ENCODE measurements at places on chromosomes 1 and 21.

DNA sequence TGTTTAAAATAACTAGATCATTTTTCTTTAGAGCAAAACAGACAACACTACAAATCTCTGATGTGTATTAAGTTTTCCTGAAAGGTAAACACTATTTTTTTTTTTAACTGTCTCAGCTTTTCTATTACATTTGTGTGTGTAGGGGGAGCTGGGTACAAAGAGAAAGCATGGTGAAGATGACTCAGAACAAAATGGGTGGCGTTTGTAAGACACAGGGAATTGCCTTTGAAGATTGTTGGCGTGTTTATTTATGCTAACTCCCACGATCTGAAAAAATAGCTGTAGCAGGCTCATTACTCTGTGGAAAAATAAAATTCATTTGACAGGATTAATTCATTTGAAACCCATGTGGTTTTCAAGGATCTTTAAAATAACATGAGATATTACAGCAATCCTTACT lies 285.1 kb downstream of the RYR2 start:
- no peak for DNase-seq

DNA sequence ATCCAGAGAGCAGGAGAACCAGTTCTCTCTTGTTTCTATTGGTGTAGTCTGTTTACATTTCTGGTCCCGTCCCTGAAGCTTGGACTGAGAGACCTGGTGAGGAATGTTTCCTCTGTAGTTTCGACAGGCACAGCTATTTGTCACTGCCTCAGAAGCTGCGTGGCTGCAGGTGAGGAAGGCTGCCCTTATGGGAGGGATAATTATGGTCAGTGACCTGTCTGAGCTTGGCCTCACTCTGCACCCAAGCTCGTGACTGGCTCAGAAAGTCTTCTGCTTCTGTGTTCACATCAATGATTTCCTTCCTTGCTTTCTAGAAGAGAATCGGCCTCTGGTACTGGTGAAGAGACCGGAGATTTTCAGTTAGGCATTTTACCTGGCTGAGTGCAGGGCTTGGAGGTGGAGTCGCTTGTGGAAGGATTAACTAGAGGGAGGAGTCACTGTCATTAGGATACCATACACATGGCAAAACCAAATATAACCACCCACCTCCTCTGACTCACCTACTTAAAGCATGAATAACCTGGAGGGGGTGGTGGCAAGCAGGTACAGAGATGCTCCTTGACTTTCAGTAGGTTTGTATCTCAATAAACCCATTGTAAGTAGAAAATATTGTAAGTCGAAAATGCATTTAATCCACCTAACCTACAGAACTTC lies 19.9 kb upstream of the WDR26 start:
- DNase-seq = no peak

GRCh38 chr1:58823481-58824010 lies 39.7 kb upstream of the JUN start:
- no peak for DNase-seq

DNA sequence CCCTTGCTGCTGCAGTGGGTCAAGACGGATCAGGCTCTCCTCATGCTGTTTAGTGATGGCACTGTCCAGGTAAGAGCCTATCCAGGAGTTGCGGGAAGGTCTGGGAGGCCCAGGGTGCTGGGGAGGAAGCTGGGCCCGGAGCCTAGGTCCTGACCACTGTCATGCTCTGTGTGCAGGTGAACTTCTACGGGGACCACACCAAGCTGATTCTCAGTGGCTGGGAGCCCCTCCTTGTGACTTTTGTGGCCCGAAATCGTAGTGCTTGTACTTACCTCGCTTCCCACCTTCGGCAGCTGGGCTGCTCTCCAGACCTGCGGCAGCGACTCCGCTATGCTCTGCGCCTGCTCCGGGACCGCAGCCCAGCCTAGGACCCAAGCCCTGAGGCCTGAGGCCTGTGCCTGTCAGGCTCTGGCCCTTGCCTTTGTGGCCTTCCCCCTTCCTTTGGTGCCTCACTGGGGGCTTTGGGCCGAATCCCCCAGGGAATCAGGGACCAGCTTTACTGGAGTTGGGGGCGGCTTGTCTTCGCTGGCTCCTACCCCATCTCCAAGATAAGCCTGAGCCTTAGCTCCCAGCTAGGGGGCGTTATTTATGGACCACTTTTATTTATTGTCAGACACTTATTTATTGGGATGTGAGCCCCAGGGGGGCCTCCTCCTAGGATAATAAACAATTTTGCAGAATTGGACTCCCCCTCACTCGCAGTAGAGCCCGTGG lies 1.7 kb downstream of the DYNLT4 start:
- DNase-seq = no peak

DNA sequence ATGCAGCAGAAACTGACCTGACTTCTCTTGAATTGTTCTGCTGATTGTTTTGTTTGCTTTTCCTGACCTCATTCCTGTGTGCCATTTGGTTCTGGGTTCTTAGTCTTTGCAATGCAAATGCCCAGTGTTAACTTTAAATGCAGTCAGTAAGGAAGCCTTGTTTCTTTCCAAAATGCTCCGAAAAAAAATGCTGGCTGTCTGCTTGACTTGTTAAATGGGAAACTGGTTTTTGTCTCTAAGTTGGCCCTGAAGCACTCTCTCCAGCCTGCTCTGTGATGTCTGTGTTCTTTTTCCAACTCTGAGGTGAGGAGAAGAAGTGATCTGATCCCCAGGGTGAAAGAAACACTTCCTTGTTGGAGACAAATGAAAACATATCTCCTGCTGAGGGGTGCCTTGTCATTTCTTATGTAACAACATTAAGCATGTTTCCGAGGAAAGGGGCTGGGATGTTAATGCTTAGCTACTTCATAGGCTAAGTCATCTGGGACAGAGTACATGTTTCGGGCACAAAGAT lies 256.3 kb upstream of the ADGRL4 start:
- no peak for DNase-seq

GRCh38 chr1:220239966-220240365 lies 32.3 kb downstream of the RAB3GAP2 start:
- no peak for DNase-seq

DNA sequence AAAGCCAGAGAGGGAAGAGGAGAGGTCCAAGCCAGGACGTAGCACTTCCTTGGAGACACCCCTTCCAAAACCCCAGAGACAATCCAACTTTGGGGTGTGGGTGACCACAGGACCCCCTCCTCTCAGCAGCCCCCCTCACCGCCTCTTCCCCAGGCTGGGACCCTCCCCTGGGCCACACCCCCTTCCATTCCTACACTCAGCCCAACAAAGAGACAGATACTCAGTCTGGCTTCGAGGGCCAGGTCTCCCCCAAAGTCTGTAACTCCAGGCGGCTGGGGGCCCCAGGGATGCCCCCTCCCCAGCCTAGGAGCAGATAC lies 1.4 kb downstream of the MEX3A start:
- DNase-seq = no peak

GRCh38 chr1:19220991-19221390 lies 10.9 kb upstream of the UBR4 start:
- DNase-seq = no peak

- no peak for DNase-seq
These were observed 193.9 kb downstream of the LTN1 start for GRCh38 chr21:28798798-28799197.

DNA sequence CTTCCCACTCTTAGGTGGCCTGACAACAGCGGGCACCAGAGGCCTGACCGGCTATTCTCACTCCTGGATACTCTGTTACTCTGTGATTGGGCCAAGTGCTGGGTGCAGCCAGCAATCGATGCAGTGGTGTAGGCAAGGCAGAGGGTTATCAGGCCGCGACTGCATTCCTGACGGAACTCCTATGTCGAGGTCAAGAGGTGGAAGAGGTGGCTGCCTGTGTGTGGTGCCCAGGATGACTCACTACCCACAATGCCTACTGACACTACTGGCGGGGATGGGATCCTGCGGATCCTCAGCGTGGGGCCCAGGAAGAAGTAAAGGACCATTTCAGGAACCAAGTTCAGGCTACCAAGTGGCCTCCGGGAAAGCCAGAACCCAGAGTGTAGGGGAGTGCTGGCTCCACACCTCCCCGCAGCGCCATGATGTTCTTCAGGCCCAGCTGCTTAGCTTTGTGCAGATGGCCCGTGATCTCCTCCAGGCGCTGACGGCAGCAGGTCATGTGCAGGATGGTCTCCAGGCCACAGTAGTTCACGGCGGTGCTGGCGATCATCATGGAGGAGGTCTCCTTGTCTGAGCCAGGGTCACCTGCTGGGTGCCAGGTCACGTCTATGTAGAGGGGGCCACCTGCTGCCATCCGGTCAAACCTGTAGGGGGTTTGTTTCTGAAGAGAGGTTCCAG lies 4.9 kb downstream of the MTHFR start:
- no peak for DNase-seq

- DNase-seq = no peak
These were observed 66.8 kb downstream of the DNAH14 start for GRCh38 chr1:224996266-224996665.

GRCh38 chr1:62687421-62687902 lies 724 bp downstream of the DOCK7 start:
- peak; percentile 21 for DNase-seq

GRCh38 chr1:151680826-151681225 lies 35.8 kb downstream of the CELF3 start:
- no peak for DNase-seq

GRCh38 chr21:34992180-34992579 lies 56.9 kb downstream of the RUNX1 start:
- no peak for DNase-seq

GRCh38 chr1:84504580-84505492 lies 1.4 kb upstream of the SPATA1 start:
- no peak for DNase-seq

DNA sequence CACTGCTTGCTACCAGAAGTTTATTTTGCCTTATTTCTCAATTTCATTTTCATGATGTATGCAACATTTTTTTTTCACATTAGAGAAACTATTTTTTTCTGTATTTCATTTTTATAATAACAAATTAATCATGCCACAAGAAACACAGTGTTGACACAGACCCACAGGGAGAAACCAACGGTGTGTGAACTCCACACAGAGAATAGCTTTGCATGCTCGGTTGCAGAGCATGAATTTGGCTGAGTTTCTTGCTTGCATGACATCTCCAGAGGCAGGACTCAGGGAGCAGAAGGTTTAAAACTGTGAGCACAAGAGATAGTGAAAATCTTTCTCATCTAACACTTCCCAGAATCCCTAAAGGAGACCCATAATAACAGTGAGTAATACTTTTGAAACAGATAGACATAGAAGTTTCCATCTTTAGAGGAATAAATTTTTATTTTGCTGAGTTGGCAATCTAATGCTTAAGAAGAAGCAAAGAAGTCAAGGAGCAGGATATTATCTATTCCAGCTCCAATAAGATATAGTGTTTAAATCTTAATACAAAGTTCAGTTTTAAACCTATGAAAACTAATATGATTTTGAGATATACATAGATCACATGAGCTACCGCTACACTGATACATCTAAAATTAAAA lies 890.9 kb downstream of the MRPL39 start:
- no peak for DNase-seq

DNA sequence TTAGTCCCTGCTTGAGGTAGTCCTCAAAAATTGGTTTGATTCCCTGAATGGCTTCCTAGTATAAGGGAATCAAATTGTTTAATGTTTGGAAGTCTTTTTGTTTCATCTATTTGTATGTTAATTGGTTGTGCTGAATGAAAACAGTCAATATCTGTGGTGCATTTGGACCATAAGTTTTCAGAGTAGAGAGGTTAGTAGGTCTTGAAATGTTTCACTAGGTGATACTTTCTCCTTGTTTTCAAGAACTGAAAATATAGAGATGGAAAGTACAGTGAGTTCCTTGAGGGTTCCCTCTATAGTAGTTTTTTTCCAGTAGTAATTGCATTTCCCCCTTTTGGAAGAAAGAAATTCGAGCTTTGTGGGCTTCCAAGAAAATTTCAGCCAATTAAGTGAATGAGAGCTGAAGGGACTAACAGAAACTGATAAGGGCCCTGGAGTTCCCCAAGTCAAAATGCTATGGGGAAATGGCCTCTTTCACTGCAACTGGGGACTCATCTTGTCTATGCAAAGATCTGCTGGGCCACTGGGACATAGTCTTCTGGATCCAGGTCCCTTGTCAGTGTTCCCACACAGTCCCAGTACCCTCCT lies 18.6 kb upstream of the CEP350 start:
- DNase-seq = no peak

GRCh38 chr1:42340901-42341300 lies 5.9 kb upstream of the FOXJ3 start:
- no peak for DNase-seq

- DNase-seq = no peak
These were observed 49.9 kb downstream of the WNT2B start for GRCh38 chr1:112558634-112559033.

DNA sequence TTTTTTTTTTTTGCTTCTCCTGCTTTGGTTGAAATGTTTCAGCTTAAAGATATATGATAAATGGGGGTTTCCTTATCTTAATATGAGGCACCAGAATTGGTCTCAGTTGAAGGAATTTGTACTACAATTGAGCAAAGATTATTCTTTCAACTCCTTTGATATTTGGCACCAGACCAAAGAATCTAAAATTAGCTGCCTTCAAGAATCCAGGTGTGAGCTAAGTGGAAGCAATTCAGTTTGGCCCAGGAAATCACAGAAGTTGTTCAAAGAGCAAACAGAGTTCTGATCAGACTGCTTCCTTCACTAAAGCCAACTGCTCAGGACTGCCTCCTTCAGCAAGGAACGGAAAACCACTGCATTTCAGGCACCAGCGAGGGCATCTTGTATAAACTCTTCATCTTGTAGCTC lies 68.3 kb upstream of the BCAR3 start:
- DNase-seq = no peak

DNA sequence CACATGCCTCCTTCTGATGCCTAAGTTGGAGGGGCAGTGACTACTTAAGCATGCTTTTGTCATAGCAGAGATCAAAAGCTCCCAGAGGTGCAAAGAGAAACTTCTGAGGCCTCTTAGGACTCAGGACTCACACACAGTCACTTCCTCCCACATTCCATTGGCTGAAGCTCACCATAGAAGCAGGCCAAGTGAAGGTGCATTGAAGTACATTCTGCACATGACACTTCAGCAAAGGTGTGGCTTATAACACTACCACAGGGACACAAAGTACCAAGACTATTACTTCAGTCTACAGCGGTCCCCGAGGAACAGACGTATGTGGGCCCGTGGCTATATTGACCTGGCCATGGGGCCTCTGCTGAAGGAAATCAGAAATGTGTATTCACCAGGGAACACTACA lies 2.5 kb upstream of the POGK start:
- DNase-seq = no peak

DNA sequence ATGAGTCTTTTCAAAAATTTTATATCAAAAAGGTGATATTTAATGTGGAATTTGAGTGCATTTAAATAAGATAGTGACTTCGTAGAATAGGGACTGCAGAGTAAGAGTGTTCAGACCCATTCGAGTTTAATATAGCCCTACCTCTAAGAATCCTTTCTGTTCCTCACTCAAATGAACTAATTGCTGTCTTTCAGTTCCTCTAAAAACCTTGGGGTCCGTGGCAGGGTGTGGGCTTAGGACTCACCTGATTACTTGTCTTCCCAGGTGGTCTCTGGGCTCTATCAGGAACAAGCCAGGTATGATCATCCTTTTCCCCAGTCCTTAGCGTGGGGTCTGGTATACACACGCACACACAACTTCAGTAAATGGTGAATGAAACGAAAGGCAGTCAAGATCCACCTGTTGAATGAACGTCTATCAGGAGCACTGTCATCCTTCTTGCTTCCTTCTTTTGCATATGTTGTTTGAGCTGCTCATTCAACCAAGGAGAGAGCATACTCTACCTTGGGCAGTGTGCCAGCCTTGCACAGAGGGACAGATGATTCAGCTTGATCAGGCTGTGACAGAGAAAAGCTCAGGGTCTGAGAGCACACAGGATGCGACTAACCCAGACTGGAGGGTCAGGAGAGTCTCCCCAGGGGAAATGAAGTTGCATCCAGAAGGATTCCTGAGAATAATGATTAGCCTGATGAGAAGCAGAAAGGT lies 1.2 kb upstream of the RNF11 start:
- DNase-seq = peak; percentile 28

- DNase-seq = peak; percentile 27
These were observed 283.1 kb downstream of the GRIK1 start for GRCh38 chr21:29656504-29657239.

Measured in activated CD8-positive, alpha-beta T cell treated with anti-CD3 and anti-CD28 coated beads, Interleukin-2, amount 10 ng/mL, durations not matched to agents 7 days and 5 days (primary cell).